ENCODE measurements at places on chromosomes 7 and 10.

DNA sequence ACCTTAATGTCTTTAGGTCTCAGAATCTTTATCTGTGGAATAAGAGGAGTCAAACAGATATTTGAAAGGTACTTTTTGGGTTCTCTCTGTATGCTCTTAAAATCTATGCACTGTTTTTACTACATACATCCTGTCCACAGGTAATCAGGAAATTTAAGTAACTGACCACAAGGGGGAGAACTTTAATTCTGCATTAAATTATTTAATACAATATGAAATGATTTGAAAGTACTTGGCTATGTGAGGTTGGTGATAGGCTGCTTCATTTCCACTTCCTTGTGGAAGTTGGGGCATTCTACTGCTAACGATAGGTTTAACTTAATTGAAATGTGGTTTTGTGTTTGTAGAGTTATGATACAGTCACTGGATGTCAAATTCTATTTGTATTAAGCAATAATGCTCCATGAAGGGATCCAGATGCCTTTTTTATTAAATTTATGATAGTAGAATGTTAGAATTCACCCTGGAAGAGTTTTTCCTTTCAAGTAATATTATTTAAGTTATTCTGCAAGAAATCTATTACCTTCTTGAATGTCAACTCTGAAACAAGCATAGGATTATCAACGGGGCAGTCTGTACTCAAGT lies 6.0 kb downstream of the TEX47 start:
- DNase-seq: peak; percentile 12

DNA sequence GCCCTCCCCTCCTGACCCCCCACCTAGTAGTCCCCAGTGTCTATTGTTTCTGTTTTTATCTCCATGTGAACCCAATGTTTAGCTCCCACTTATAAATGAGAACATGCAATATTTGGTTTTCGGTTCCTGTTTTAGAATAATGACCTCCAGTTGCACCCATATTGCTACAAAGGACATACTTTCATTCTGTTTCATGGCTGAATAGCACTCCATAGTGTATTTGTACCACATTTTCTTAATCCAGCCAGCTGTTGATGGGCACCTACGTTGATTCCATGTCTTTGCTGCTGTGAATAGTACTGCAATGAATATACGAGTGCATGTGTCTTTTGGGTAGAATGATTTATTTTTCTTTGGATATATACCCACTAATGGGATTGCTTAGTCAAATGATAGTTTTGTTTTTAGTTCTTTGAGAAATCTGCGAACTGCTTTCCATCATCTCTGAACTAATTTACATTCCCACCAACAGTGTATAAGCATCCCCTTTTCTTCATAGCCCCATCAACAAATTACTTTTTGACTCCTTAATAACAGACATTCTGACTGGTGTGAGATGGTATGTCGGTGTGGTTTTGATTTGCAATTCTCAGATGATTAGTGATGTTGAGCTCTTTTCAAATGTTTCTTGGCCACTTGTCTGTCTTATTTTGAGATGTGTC lies 128.4 kb upstream of the PHYHIPL start:
- DNase-seq: no peak

DNA sequence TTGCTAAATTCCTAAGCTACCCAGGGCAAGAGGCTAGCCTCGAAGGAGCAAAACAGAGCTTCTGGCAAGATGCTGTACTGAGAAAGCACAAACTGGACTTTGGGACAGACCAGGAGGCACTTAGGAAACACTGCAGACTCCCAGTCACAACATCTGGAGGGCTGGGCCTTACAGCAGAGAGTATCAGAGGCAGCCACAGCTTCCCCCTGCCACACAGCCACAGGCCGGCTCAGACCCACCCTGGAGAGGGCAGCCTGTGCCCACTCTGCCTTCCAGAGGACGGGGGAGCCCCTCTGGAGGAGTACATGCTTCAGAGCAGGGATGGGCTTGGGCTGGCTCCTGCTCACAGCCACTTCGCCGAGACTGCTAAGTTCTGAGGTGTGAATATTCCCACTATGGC lies 17.4 kb downstream of the ESYT2 start:
- DNase-seq: no peak

DNA sequence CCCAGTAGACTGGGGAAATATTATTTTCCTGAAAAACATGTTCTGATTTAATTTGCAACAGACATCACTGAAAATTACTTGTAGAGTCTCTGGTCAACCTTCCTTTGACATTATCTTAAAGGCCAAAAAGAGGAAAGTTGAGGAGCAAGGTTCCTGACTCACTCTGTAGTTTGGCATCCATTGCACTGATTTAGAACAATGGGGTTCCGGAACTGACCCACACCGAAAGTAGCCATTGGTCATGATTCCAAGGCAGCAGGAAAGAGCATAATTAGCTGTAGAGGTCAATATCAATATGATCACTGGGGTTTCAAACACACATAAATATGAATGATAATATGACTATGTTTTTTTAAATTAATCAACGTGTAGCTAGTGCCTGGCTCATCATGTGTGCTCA lies 65.8 kb downstream of the DNMBP start:
- DNase-seq: no peak

DNA sequence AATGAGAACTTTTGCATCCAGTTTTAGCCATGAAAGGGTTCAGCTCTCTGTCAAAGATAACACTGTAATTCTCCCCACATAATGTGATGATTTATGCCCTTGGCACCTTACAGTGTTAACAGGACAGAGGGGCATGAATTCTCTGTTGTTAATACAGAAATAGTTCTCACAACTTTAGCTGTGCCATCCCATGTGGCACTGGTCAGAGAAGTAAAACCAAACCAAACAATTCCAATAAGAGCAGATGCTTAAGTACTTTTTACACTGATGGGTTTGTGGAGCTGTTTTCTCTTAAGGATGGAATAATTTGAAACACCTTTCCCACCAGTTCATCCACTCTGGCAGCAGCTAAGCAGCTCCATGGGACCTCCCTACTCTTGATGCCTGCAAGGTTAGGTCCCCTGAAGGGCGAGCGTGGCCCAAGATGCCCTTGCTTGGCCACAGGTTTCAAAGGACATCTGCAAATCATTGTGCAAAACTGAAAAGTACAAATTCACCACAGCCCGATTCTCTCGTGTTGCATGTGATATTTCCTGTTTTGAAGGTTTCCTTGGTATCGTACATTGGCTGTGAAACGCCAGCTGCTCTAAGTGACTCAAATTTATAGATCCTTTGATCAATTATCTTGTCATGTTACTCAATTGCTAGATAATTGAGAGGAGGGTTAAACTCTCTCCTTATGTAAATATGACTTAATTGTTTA lies 82.5 kb upstream of the CREB5 start:
- DNase-seq: peak; percentile 12

- peak; percentile 88 for DNase-seq
Observed at GRCh38 chr7:78134256-78134655, 335.7 kb downstream of the PHTF2 start.

DNA sequence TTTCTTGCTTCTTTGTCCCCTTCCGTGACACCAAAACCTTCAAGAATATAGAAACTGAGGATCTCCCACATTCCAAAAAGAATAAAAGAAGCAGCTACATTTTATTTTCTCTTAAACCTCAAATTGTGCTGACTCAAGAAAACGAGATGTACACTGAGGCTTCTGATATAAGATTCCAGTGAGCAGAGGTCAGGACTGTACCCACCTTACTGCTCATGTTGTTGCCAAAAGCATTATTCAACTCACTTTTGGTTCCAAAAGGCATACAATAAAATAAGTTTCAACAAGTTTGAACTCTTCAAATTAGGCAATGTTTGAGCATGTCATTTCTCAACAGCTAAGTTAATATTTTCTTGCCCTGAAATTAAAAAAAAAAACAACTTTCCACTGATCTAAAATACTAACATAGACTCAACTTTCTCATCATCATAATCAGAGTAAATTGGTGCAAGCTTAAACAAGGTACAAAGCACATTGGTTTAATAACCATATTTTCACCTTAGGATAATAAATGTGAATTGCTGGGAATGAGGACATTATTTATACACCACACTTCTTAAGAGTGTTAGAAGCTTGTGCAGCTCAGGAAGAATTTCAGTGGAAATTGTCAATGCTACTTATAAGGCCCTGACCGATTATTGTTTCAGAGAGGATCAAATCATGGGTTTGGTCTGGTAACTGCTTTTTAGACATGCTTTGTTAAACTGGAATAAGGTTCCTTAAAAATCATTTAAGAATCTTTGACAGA lies 629.0 kb upstream of the IGFBP3 start:
- DNase-seq: no peak

DNA sequence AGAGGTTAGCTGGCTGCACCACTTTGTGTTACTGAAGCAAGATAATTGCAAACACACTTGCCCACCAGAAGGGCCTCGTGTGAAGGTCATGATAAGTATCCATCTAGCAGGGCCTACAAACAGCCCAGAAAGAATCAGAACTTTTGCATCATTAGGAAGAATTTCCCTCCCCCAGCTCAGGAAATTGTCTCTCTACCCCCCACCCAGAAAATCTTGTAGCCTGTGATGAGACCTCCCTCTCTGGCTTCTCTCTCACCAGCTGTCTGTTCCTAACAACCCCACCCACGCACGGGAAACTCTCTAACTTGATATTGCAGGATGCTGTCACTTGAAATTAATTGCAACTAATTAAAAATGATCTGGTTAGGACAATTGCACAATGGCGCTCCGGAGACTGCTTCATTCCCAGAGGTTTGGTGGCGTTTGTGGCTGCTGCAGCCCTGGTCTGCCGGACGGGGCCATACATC lies 34.5 kb downstream of the ZNF503 start:
- DNase-seq: no peak

GRCh38 chr10:29987471-29987870 lies 71.9 kb downstream of the JCAD start:
- DNase-seq: no peak

GRCh38 chr10:64873959-64874358 lies 1352.8 kb downstream of the REEP3 start:
- DNase-seq: no peak

- DNase-seq: peak; percentile 40
Observed at GRCh38 chr10:50937230-50937907, 51.9 kb upstream of the A1CF start.

- DNase-seq: no peak
Observed at GRCh38 chr10:43978091-43978490, 329.4 kb upstream of the ZNF32 start.

- DNase-seq: no peak
Observed at GRCh38 chr7:103766660-103767059, 222.8 kb downstream of the RELN start.

DNA sequence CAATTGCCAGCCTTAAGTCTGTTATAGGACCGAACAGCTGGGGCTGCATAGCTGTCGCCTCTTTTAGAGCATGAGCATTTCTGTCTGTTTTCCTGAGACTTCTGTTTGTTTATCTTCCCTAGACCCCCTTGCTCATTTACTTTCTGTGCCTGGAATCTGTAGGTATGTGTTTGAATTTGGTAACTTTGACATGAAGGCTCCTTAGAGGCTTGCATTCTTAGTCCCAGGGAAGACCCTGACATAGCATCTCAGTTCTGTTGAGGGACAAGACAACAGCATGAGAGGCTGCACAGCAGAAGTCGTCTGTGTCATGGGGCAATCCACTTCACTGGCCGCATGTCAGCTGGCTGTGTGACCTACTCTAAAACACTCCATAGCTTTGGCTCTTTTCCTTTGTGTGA lies 58.7 kb downstream of the KLHDC10 start:
- no peak for DNase-seq
